Stimulated activated CD8-positive, alpha-beta memory T cell treated with anti-CD3 and anti-CD28 coated beads, Interleukin-2, amount 100 ng/mL, for 1 hour (primary cell): ENCODE measurements at places on chromosomes 16 and 17.

DNA sequence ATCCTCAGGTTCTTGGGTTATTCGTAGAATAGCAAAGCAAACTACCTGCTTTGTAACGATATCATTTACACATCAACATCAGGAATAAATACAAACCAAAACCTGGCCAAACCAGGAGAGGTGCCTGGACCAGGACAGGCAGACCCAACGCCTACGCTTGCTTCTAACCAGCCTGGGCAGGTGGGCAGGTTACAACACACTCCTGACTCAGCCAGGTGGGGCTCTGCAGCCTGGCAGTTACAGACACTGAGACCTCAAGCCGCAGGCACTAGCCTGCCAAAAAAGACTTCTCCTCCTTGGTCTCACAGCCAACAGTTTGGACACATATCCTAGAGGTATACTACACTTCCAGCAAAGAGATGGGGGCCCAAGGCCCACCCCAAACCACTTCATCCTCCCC lies 14.0 kb downstream of the ANKRD11 start:
- DNase-seq = no peak

DNA sequence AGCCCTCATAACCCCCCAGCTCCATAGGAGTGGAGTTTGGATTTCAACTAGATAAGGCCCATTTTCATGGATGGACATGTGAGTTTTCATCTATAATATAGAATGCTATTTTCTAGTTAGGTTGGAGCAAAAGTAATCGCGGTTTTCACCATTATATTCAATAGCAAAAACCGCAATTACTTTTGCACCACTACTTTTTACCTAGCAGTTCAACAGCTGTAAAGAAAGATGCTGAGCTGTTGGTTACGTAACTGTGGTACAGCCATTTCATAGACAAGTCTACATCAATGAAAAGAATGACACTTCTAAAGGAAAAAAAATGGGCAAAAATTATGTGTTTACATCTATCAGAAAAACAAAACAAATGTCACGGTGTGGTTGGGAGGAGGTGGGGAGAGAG lies 507.7 kb downstream of the MAF start:
- no peak for DNase-seq

DNA sequence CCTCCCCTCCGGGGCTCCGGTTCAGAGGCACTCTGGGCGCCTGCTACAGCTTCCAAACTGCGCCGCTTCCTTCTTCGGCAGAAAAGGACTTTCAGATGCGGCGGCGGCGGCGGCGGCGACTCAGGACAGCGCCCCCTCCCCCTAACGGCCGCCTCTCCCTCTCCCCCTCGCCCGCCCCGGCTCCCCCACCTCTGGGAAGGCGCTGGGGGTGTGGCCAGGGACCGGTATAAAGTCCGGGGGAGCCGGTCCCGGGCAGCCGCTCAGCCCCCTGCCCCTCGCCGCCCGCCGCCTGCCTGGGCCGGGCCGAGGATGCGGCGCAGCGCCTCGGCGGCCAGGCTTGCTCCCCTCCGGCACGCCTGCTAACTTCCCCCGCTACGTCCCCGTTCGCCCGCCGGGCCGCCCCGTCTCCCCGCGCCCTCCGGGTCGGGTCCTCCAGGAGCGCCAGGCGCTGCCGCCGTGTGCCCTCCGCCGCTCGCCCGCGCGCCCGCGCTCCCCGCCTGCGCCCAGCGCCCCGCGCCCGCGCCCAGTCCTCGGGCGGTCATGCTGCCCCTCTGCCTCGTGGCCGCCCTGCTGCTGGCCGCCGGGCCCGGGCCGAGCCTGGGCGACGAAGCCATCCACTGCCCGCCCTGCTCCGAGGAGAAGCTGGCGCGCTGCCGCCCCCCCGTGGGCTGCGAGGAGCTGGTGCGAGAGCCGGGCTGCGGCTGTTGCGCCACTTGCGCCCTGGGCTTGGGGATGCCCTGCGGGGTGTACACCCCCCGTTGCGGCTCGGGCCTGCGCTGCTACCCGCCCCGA lies at the start of gene IGFBP4:
Gene IGFBP4 (plus strand): TSS at position 255 of the 792 bp plus-strand sequence. CDS start 286 bp downstream, at position 541.
- DNase-seq = peak; percentile 44

DNA sequence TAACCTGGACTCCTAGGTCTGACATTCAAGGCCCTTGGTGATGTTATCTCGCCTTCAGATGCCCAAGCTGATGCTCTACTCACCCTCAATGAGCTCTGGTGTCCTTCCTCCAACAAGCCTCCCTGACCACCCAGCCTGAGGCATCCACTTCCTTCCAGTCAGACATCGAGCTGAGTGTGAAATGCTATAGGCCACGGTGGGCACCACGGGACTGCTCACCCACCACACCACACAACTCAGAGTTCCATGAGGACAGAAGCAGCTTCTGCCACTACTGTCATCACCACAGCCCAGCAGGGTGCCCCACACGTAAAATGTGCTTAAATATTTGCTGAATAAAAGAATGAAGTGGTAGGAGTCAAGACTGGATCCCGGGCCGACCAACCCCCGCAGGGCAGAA lies 12.0 kb downstream of the CREBBP start:
- DNase-seq = no peak

GRCh38 chr17:27540318-27541101 lies 84.3 kb downstream of the KSR1 start:
- DNase-seq = no peak

DNA sequence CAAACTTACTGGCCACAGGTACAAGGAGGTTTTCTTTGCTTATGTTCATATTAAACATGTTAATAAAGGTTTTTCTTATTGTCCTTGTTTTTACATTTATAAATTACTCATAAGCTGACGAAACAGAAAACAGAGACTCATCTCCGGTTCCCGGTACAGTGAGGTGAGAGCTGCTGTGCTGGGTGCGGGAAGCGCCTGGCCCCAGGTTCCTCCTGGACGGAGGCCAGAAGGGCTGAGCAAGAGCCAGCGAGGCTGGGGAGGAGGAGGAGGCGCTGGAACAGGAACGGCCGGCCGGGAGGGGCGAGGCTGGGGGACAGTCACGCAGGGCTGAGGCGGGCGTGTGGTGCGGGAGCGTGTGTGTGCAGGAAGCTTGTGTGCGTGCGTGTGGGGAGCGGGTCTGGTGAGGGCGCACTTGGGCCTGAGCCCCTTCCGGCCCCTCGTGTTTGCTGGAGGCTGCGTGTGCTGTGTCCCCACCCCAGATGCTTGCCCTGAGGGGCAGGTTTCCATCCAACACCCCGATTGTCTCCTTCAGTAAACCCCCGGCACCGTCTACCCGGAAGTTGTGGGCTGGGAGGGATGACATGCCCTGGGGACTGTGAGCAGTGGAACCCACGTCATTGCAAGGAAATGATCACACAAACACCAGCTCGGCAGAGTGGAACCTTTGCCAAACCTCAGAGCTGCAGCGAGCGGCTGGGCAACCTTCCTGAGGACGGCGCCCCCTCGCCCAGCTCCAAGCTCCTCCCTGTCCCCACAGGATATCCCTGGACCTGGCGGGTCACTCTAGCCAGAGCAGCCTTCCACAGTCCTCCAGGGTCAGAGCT lies 19.5 kb downstream of the CD7 start:
- peak; percentile 87 for DNase-seq

DNA sequence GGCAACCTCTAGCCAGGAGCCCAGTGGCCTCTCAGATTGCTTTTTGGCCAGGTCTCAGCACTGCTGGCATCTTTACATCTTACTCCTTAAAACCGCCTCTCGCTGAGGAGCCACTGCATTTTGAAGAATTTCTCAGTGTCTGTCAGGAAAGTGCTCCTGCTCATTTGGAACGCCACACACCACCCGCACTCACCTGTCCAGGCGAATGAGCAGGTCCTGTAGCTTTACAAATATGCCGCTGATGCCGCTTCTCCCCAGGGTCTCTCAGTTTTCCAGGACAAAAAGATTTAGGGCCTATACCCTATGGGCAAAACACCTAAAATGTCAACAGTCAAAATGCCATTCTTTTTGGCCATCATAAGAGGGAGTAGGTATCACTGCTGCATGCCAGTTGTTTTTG lies 22.1 kb downstream of the CYB561 start:
- DNase-seq = no peak

DNA sequence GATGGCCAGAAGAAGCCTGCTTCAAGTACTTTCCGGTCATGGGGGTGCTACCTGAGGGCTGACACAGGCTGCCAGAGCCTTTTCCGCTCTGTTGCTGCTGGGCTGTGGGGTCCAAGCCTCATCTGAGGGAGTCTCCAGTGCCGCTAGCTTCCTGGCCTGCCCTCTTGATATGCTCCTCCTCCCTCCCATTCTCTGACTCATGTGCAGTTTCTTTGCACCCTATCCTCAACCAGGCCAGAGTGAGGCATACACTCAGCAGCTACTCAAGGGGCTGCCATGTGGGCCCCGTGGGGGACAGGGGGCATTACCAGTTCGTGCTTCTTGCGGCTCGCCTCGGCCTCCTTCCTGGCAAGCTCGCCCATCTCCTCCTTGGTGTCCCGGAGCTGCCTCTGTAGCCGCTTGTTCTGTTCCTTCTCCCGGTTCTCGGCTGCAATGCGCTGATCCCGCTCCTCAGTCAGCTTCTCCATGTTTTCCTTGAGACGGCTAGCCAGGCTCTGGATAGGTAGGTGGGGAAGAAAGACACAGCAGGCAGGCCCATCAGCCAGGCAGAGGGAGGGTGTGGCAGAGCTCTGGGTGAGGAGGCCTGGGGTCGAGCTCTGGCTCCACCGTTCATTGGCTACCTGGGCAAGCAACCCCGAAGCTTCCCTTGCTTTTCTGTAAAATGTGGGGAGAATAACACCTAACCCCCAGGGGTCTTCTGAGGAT lies 43.8 kb downstream of the PIPOX start:
- DNase-seq = no peak

GRCh38 chr16:70378869-70379493 lies 32.3 kb downstream of the DDX19A start:
- DNase-seq = no peak

GRCh38 chr16:48271728-48272127 lies 24.4 kb upstream of the ABCC11 start:
- DNase-seq = no peak

DNA sequence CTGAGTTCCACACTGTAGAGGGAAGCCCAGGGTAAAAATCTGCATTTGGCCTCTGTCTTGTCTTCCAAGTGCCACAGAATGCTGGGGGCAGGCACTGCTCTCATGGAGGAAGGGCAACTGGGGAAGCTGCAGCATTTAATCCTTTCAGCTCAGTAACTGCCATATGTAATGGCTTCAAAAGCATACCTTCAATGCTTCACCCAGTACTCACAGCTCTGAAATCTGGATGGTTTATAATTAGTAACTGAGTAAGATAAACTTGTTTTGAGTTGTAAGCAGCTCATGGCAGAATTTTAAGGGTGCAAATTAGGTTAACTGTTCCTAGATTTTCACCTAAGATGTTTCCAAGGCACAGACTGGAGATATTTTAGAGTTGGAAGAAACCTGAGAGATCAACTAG lies 24.5 kb downstream of the PMP22 start:
- no peak for DNase-seq

DNA sequence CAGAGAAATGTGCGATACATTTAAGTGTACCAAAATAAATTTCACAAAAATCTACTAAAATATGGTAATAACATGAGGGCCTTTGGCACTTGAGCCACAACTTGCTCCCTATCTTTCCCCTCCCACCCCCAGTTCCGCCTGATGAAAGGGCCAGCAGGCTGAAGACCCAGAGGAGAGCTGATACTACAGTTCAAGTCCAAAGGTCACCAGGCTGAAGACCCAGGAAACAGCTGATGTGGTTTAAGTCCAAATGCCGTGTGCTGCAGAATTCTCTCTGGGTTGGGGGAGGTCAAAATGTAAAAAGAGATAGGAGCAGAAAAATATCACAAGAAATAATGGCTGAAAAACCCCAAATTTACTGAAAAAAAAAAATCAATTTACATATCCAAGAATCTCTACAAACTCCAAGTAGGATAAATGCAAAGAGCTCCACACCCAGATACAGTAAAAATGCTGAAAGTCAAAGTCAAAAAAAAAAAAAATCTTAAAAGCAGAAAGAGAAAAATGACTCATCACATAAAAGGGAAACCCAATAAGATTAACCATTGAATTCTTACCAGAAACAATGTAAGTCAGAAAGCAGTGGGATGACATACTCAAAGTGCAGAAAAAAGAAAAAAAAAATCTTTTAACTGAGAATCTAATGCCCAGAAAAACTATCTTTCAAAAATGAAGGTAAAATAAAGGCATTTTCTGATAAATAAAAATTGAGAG lies 452.1 kb upstream of the ASIC2 start:
- no peak for DNase-seq

DNA sequence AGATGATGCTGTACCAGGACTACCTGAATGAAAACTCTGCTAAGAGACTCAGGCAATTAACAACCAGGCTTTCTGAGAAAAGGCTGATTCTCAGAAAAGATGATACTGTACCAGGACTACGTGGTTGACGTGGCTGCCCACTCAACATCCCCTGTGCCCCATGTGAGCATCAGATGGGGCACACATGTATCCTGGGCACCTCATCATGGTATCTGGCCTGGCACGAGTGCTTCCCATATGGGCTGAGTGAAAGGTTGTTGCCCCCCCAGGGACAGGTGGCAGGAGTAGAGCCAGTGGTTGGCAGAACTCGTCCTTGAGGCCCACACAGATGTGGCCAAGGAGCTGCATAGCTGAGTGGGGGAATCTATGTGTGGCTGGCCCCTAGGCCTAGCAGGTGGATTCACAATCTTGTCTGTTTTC lies 3.5 kb upstream of the CES4A start:
- no peak for DNase-seq

- DNase-seq = no peak
These were observed 31.5 kb downstream of the MPRIP start for GRCh38 chr17:17073581-17074403.

DNA sequence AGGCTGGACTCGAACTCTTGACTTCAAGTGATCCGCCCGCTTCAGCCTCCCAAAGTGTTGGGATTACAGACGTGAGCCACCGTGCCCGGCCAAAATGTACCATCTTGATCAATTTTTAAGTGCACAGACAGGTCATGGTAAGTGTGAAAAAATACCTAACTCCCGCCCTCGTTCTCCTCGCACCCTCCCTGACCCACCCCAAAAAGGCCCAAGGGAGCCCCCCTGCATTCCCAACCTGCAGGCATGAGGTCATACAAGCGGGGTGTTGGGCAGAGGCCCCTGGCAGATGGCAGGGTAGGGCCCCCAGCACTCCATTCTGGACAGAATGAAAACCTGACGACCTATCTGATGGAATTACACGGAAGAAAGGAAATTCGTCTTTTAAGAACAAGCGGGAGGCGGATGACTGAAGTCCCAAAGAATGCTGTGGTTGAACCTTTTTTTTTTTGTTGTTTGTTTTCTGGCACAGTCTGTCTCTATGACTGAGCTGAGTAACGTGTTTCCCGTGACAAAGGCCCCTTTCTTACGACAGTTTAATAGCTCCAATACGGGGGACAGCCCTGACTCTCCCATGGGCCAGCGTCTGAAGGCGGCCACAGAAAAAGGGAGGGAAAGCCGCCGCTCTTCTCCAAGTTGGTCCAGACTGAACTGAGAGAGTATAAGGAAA lies 376.4 kb downstream of the SLC39A11 start:
- no peak for DNase-seq

- DNase-seq = no peak
These were observed 24.0 kb downstream of the ADGRG5 start for GRCh38 chr16:57566436-57566835.

- DNase-seq = no peak
These were observed 12.3 kb downstream of the SRRM2 start for GRCh38 chr16:2764718-2765117.

- DNase-seq = no peak
These were observed 44.4 kb downstream of the HAPSTR1 start for GRCh38 chr16:9135797-9136196.
